Memory B cell (primary cell): ENCODE measurements at places on chromosomes 1 and 21.

DNA sequence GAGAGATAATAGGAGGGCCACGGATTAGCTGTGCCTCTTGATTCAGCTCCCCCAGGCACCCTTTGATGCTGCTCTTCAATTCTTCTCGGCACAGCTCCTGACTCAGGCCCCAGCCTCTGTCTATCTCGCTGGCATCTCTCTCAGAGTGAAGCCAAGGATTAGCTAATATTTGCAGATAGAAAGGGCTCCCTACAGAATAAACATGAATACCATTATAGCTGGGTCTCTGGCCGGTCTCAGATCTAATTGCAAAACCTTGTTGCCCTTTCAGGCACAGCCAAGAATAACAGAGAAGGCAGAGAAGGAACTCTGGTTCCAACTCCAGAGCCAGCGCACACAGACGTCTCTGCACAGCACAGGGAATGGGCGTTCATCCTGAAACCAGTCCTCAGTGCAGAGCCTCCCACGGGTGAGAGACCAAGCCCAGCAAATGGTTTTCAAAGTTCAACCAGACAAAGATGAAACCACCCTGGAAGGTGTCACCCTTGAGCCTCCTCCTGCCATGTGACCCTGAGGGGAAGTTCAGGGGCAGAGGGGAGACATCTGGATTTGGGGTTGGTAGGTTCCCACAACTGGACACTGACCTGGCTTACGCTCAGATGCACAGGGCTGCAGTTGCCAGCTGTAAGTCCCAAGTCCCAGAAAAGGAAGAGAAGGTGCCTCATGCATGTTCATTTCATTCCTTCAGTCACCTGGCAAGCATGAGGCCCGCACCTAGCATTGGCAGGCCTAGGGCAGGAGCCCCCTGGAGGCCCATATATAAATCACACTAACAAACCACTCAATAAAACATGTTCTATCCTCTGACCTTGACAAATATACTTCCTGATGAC lies 394.0 kb downstream of the NPHP4 start:
- DNase-seq, result no peak

DNA sequence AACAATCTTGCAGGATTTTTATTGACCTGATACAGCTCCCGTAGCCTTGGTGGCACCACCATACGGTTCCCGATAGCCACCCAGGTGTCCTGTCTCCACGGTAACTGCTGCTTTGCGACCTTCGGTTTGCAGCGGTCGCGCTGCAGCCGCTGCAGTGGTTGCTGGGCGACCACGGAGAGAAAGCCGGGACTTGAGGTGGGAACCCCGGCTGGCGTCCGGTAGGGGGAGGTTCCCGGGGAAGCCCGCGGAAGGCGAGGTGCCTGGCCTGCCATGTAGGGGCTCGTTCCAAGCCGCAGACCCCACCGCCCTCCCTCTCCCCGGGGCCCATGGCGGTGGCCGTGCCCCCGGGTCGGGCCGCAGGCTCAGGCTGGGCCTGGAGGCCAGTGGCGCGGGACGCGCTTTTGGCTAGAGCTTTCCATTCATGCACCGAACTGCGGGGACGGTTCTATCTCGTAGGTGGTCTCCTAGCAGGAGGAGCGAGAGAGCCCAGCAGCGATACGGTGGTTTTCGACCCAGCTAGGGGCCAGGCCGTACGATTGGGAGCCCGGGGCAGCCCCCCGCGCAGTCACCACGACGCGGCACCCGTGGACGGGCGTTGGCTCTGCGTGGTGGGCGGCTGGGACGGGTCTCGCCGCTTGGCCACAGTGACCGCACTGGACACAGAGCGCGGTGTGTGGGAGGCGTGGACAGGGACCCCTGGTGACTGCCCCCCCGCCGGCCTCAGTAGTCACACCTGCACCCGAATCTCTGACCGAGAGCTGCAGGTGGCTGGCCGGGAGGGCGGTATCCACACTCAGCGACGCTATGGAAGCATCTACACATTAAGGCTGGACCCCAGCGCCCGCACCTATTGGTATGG lies at the start of gene KLHDC9:
Gene KLHDC9, plus strand, starts transcription at position 152 of the 859 bp plus-strand sequence. Its CDS starts 175 bp downstream, at position 327.
- peak; percentile 64 for DNase-seq

- no peak for DNase-seq
Observed at GRCh38 chr21:16863908-16864307, 648.9 kb upstream of the CXADR start.

DNA sequence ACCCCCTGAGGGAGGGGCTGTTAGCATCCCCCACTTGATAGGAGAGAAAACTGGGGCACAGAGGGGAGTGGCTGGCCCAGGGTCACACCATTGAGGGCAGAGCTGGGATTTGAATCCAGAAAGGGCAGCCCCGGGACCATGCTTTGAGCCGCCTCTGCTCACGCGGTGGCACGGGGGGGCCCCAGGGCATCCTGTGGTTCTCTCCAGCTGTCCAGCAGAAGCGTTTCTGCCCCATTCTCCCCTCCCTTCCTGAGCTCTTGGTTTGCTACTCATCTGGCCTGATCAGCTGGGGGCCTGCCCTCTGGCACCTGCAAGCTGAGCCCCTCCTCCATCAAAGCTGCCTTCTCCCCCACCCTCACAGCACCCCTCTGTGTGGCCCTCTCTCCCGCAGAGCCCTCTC lies 37.5 kb downstream of the FBXO2 start:
- no peak for DNase-seq

DNA sequence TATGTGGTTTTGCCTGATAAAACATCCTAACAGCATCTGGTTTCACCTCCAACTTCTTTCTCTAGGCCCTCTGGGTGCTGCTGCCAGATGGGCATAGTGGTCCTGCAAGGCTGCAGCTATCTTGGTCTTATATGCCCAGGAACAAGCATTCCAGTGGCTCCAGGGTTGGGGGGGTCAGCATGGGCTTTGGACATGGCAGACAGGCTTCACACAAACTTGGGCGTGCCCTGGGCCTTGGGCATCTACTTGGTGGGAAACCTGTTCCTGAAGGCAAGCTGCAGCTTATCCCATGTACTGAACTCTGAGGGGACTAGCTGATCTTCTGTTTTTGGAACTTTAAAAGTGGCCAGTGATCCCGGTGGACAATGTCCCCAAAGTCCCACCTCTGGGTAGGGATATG lies 54.9 kb upstream of the ZNF678 start:
- no peak for DNase-seq

GRCh38 chr1:222547944-222548671 lies at the start of gene HHIPL2:
Gene HHIPL2, minus strand, starts transcription at chr1:222548104. Its CDS starts 60 bp downstream, at chr1:222548044.
- no peak for DNase-seq

- no peak for DNase-seq
Observed at GRCh38 chr1:228900099-228900885, 165.0 kb downstream of the RHOU start.

DNA sequence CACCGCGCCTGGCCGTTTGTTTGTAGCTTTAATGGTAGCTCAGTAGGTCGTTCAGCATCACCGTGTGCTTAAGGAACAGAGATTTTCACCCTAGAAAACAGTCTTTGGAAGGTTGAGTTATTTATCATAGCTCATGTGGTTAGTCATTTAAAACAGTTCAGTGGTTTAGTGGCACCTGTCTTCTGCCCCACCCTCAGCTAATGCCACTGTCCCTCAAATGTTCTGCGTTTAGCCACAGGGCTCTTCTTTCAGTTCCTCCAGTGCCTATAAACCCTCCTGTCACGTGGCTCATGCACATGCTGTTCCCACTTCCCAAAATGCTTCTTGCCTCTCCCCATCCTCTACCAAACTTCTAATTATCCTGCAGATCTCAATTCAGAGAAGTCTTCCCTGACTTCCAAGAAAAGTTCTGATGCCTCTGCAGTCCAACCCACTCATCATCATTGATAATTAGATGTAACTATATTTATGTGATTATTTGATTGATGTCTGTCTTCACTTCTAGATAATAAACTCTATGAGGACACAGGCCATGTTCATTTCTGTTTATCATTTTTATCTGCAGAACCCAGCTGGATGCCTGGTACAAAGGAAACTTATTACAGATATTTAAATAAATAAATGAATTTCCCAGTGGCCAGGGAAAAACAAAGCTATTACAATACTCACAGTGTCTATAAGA lies 14.4 kb upstream of the DIPK1A start:
- no peak for DNase-seq

GRCh38 chr1:234214129-234214910 lies 158.9 kb upstream of the COA6 start:
- DNase-seq, result no peak

DNA sequence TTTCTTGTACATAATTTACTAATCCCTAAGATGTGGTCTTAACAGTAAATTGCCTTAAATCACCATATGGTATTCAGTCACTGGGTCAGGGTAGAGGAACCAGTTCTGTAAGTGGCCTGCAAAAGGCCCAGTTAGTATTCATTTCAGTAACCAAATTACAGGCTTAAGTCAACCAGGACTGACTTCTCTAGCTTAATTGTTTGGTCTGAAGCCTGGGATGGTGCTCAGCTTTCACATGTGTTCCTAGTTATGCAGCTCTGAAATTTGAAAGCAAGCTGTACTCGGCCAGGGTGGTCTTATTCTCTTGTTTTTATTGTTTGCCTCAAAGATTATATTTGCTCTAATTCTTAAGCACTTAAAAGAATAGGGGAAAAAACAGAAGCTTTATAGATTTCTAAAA lies 144.6 kb downstream of the MAGI3 start:
- DNase-seq, result no peak

DNA sequence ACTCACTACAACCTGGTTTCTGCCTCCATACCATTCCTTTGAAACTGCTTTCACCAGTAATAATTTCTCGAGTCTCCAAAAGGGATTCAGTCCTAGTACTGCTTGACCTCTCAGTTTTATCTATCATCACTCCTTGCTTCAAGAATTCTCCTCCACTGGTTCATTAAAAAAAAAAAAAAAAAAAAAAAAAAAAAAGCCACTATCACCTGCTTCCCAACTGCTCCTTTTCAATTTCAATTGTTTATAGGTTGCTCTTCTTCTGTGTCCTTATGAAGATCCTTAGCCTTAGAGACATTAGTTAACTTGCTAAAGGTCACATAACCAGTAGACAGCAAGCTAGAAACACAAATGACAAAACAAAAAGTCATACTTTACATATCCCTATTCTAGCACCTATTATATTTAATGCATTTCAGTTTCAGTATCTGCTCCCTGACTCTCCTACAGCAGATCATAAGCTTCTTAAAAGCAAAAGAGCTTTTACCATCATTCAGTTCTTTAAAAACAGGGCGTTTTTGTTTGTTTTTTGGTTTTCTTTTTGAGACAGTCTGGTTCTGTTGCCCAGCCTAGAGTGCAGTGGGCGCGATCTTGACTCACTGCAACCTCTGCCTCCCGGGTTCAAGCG lies 7.1 kb downstream of the NRDC start:
- DNase-seq, result no peak

GRCh38 chr1:175126347-175126746 lies 58.7 kb downstream of the TNN start:
- no peak for DNase-seq

GRCh38 chr1:178634445-178634844 lies 90.6 kb upstream of the RALGPS2 start:
- no peak for DNase-seq

DNA sequence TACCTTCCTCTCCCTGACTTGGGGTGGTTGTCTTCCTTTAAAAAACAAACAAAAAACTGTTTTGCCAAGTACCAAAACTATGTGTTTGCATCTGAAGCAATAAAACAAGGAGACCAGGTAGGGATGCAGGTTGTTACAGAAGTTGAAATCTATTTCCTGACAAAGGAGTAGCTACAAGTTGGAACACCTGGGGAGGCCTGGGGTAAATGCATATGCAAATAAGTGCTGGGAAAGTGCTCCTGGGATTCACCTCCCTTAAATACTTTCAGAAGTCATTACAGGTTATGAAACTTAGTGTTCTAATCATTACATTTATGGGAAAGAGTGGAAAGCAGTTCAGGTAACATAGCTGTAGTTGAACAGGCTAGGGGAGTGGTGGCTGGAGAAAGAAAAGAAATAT lies 1.9 kb upstream of the TSNAX start:
- DNase-seq, result no peak

DNA sequence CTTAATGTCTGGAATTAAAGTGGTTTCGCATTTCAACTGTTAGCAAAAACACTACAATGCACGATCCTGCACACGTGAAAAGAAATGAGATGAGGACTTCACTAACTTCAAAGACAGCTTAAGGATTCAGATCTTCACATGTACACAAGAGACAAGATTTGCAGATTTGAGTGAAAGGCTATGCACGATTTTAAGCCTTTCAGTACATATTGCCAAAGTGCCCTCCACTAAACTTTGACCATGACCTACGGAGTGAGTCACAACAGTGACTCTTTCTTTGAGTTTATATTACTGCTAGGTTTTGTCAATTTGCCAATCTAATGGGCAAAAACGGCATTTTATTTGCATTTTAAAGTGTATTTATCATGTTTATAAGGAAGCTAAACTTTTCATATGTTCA lies 41.2 kb upstream of the CR1L start:
- DNase-seq, result no peak

- DNase-seq, result no peak
Observed at GRCh38 chr1:171357179-171357578, 43.2 kb downstream of the FMO4 start.

- no peak for DNase-seq
Observed at GRCh38 chr1:40625476-40626382, 39.8 kb downstream of the RIMS3 start.

GRCh38 chr1:184890539-184890973 lies 83.8 kb downstream of the NIBAN1 start:
- DNase-seq, result no peak

- DNase-seq, result no peak
Observed at GRCh38 chr1:149928401-149928724, 760 bp upstream of the SF3B4 start.

GRCh38 chr1:214816603-214817002 lies 213.6 kb downstream of the CENPF start:
- DNase-seq, result no peak
